ENCODE measurements at places on chromosomes 13 and 19. TPM values are rescaled to one million over a fixed set of nuclear protein-coding genes. Genes with fewer than 3 reads are reported as not detected.

PALM3 gene
- total RNA-seq: not detected

PPP1R12C gene
- 251 TPM for total RNA-seq

DNA sequence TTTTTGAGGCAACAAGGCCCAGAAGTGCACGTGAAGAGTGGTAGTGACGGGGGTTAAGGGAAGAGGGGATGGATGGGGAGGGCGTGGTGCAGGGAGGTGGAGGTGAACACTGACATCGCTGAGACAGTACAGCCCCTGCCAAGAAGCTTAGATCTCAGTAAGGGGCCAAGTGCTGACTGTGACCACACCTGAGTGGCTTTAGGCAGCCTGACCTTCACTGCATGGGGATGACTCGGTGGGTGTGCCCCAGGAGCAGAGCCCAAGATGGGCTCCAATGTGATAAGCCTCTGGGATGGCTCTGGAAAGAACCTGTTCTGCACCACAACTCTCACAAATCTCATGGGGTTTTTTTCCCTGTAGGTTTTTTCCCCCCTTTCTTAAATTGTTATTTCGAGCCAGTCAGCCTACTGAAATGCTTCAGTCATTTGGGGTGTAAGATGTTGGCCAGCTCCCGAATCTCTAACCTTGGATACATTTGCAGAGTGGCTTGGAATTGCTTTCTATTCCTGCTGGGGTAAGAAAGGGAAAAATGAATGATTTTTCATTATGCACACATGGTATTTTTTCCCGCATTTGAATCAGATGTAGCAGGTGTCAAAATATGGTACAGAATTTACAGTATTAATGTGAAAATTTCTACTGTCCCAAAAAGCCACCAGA is 165.0 kb downstream of the TM9SF2 start:
- H3K36me3 ChIP-seq: no peaks in the 10 kb centered on the region
- H3K4me1 ChIP-seq: no peaks in the 10 kb centered on the region
- H3K4me3 ChIP-seq: no peak overlapping the region

DNA sequence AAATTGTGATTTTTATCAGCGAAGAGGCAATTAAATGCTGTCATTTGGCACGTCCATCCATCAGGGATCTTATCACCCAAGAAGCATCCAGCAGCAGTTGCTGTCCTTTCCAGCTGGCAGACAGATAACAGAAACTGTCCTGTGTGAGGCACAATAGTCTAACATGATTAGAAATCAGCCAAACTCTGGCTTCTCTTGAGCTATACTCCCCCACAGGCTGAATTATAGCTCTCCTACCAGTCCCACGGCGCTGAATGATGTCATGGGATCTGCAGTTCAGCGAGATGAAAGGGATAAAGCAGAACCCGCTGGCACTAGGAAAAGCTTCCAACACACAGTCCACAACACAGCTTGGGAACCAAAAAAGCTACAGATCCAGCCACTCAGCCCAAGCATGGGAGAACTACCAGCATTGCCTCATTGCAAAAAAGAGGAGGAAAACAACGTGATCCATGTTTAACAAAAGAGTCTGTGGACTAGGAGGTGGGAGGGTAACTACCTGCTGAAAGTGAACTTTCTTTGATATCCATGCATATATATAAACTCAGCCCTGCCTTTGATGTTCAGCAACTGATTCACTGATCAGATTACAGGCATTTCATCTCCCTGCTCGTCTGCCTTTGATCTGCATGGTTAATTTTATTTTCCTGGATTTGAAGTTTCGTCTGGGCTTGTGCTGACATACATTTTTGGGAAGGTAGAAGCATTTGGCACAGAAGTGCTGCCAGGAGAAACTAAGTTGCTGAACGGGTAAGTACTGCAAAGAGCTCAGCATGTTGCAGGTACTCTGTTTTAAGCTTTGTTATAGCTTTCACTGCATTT is at the start of gene TNFRSF19:
TNFRSF19 (plus strand) TSS at position 314 of the 822 bp plus-strand sequence. CDS start 19,772 bp downstream, outside the sequence.
- DNase-seq: no peak
- H3K27me3 ChIP-seq: peaks cover 29% of the 10 kb centered on the region
- H3K4me3 ChIP-seq: no peak within 1 kb of the TSS
- H3K36me3 ChIP-seq: no peaks in the 10 kb centered on the region
- H3K4me1 ChIP-seq: no peaks in the 10 kb centered on the region
